Lung (tissue), 17 donors: ENCODE measurements at places on chromosomes 6 and 20. TPM values are rescaled to one million over a fixed set of nuclear protein-coding genes. Genes with fewer than 3 reads are reported as not detected.
A peak's percentile ranks its signal among the peaks of the same experiment; 100 is the strongest.

DNA sequence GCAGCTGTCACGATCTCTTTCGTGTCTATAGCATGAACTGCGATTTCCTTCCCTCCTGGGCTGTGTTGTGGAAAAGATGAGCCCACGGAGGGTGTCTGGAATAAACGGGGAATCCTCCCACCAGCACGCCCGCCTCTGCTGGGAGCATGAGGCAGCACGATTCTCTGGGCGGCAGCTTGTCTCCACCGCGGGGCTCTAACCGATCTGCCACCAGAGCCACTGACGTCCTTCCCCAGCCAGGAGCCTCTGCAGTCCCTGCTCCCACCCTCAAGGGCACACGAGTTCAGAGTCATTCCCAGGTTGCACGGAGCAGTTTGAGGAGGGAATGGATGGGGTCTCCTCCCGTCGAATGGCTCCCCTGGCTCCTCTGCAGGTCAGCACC, 197.6 kb downstream of the DLL1 start:
- no peak for DNase-seq

GRCh38 chr6:112338166-112338709, 8.9 kb upstream of the RFPL4B start:
- DNase-seq = no peak

DNA sequence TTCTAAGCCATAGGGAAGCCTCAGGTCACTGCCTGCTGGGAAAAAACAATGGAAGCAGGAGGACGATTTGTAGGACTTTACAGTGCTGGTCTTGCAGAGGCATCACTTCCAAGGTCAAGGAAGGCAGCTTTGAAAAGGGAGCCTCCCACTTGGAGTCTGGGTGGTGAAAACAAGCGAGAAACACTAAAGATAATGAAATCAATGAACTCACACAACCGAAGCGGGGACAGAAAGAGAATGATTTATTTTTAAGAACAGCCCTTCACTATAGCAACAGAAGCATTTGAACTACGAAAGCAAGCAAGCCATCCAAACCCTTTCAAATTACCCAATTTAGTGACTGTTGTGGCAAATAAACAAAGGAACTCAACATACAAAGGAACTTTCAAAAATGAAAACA, 227.5 kb downstream of the THBS2 start:
- DNase-seq = peak; percentile 78

DNA sequence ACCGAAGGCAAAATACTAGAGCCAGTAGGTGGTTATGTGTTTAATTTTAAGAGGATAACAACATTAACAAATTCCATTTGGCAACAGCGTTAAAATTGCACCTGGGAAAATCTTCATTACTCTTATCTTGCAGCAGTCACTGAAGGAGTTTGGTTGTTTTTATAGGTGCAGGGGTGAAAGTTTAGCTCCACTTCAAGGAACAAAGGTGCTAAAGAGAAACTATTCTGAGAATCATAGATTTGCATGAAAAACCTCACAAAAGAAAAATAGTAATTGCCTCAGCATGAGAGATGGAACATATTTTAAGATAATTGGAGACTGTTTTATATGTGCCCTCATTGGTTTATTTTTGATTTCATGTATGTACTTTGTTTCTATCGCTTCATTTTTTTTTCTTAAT, 444.4 kb downstream of the UTRN start:
- DNase-seq = no peak

- no peak for DNase-seq
Observed at GRCh38 chr6:14702678-14703077, 543.2 kb upstream of the JARID2 start.

The EDN1 gene
- polyA plus RNA-seq = 61.7 TPM

The DACT2 gene
- polyA plus RNA-seq = 1.0 TPM

The IL17F gene
- not detected for polyA plus RNA-seq

The TRIM40 gene
- not detected for polyA plus RNA-seq
